ENCODE measurements at places on chromosomes 5 and 9.

DNA sequence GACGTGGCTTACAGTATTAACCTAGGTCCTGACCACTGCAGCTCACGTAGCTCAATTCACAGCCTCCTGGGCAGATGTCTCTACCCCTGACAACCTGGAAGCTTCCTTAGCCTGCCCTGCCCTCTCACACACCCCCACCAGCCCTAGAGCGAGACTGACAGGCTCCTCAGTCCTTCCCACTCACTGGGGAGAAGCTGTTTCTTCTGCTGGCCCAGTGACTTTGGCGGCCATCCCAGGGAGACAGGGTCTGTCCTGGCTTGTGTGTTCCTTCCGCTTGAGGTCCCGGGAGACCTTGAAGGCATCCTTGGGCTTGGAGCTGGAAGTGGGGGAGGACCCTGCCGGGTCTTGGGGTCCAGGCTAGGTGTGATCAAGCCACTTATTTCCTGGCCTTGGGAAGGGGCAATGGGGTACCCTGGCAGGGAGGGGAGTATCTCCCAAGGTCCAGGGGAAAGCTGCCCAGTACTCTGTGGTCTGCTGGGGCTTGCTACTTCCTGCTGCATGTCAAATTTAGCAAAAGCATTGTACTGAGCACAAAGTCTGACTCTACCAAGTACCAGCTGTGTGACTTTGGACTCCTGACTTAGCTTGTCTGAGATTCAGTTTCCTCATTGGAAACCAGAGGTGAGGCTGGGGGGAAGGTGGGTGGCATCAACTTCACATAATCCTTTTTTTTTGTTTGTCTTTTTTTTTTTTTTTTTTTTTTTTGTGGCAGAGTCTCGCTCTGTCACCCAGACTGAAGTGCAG is 1.9 kb downstream of the MIGA2 start:
- DNase-seq = no peak

DNA sequence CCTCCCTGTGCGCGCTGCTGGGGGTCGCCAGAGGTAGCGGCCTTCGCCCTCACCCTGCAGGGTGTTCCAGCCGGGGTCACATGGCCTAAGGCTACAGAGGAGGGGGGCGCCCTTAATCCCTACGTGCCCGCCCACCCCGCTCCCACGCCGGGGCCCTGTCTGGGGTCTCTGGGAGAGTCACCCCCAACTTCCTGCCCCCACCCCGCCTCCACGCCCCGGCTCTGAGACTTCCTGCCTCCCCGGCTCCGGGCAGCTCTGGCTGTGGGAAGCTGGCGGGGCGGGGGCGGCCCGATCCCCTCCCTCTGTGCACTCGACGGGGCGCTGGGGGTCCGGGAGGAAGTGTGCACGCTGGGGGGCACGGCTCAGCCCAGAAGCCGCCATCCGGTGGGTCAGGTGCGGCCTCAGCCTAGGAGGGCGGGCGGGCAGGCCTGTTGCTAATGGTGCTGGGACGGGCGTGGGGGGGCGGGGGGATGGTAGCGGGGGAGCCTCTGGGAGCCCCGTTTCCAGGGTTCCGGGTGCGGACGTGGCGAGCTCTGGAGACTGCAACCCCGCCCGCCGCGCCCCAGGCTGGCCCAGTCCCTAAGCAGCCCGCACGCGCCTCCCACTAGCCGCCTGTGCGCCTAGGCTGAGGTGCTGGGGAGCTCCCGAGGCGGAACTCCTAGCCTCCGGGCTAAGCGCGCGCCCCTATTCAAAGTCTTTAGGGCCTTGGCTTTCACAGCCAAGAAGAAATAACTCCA is 61.6 kb downstream of the CXXC5 start:
- peak; percentile 46 for DNase-seq

DNA sequence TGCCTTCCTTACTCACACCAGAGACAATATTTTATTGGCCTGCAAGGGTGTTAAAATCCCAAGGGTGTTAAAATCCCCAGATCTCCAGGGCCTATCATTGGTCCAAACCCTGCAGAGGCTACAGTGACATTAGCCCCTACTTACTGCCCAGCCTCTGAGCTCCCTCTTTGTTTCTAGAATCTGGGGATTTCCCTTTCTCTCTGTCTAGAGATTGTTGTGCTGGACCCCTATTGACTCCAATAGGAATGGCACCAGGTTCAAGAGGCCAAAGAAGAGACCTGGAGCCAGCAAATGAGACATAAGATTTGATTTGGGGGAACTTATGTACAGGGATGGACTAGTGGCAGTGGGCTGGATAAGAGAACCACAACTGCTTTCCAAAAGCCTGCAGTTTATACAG is 53.3 kb upstream of the ZBED3 start:
- DNase-seq = no peak

DNA sequence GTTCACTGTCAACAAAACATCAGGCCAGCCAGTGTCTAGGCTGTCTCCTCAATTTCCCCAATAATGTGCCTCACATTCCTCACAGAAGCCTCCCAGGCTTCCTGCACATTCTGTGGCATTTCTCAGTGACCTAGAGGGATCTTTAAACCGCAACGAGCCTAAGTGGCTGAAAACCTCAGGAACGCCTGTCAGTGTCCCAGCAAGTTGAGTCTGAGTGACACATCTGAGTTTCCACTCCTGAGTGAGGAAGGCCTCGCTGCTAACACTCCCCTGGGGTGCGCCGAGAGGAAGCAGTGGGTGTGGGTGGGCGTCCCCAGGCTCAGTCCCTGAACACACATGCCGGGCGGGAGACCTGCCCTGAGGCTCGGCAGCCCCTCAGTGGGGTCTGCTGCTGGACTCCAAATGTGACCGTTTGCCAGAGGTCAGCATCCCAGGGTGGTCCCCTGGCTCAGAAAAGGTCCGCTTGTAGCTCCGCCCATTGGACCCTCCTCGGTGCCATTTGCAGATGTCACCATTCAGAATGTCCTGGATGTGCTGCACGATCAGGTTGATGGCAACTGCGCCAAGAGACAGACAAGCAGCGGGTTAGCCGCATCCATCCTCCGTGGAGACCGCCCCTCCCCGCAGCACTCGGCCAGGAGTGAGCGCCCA is 6.3 kb downstream of the UCK1 start:
- DNase-seq = no peak

DNA sequence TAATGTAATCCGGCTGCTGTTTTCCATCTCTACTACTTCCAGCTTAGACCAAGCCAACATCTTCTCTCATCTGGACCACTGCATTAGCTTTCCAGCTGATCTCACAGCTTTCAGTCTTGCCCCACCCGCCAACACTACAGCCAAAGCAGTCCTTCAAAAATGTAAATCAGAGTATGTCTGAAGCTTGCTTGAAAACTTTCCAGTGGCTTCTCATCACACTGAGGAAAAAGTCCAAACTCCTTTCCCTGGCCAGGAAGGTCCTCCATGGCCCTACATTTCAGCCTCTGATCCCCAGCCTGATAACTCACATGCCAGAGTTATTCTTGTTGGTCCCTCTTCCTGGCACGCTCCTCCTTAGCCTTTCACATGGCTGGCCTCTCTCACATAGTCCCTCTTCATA is 38.5 kb downstream of the TTC1 start:
- DNase-seq = no peak

DNA sequence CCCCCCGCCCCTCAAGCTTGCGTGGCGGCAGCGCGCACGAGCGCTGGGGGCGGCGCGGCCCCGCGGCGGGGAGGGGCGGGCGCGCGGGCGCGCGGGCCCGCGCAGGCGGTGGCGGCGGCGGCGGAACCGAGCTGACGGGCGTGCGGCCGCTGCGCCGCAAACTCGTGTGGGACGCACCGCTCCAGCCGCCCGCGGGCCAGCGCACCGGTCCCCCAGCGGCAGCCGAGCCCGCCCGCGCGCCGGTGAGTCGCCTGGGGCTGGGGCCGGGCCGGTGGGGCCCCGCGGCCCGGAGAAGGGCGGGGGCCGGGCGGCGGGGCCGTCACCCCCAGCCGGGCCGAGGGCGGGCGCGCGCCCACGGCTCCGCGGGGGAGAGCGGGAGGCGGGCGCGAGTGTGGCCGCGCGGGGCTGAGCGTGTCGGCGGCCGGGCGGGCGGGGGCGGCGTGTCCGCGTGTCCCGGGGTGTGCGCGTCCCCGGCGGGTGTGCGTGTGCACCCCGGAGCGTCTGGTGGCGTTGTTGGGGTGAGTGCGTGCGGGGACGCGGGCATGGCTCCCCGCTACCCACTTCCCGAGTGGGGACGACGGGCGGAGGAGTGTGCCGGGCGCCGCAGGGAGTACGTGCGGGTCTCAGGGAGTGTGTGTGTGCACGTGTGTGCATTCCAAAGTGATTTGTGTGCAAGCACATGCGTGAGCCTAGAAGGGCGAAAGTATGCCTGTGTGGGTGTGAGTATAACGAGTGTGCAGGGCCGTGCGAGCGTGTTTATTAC is at the start of gene NEK6:
Gene NEK6, plus strand, starts transcription at position 106 of the 763 bp plus-strand sequence. CDS start 44,016 bp downstream, outside the sequence.
- no peak for DNase-seq

DNA sequence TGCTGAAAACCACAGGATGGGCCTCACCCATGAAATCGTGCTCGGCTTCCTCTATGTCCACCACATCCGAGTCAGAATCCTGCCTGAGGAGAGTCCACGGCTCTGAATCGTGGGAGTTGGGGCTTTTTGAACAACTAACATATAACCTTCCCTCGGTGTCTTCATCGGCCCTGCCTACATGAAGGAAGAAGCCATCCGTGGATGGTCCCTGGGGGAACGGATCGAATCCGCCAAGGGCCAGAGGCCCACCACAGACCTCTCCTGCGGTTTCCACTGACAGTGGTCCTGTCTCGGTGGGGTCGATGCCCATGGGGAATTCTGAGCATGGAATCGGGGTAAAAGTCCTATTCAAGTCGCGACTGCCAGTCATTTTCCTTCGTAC is 85.0 kb downstream of the CAMSAP1 start:
- no peak for DNase-seq

GRCh38 chr9:33414268-33414667 is 11.9 kb upstream of the AQP7 start:
- no peak for DNase-seq

DNA sequence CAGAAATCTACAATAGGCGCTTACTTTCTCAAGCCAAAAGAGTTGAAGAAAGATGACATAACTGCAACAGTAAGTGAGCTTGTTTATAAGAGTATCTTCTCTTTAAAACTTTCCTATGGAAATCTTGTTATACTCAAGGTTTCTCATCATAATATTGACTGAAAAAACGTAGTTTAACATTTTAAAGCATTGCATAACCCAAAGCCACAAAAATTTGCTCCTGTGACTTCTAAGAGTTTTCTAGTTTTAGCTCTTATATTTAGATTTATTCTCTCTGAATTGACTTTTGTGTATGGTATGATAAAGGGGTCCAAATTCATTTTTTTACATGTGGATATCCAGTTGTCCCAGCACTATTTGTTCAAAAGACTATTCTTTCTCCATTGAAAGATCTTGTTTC is 15.2 kb downstream of the WDR36 start:
- no peak for DNase-seq

- no peak for DNase-seq
Observed at GRCh38 chr5:93381057-93381456, 200.0 kb downstream of the NR2F1-AS1 start.

GRCh38 chr5:58582019-58582802 is 664 bp upstream of the RAB3C start:
- peak; percentile 66 for DNase-seq

GRCh38 chr5:123951582-123951977 is 439.6 kb downstream of the CSNK1G3 start:
- DNase-seq = no peak

GRCh38 chr9:6188466-6188865 is 27.1 kb upstream of the IL33 start:
- DNase-seq = no peak

DNA sequence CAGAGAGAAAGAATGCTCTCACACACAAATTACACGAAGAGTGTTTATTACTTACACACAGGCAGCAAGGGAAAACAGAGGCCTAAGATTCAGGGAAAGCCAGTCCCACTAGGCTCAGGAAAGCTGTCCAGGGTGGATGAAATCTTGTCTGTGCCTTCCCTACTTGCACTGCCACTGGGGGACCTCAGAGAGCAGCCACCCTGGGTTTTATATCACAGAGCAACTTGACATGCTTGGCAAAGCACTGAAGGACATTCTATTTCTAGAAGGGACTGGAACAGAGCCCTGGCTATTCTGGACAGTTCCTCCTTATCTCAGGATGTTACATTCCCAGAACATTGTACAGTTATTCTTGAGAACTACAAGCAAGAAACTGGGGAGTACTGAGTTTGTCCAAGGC is 7.5 kb upstream of the PRSS3 start:
- DNase-seq = no peak

GRCh38 chr9:76528642-76529190 is 69.7 kb downstream of the GCNT1 start:
- no peak for DNase-seq

DNA sequence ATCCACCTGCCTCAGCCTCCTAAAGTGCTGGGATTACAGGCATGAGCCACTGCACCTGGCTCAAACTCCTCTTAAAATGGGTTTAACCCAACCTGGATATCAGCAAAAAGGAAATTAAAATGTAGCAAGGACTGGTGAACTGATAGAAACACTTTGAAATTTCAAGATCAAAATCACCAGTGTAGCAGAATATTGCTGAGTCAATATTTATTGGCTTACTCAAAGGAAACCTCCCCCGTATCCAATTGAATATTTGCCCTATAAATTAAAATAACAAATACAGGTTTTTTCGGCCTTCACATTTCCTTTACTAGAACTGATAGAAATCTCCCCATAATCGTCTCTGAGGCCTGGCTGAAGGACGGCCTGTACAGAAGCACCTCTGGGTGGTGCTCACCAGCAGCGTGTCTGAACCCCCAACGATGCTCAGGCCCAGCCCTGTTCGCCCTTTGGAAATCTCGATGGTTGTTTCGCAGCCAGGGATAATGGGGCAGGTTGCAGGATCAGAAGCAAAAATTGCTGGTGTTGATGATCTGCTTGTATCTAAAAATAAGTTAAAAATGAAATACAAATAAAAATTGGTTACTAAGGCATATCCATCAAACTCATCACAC is 156.6 kb downstream of the MPDZ start:
- DNase-seq = no peak

- DNase-seq = no peak
Observed at GRCh38 chr5:154214371-154215106, 24.0 kb downstream of the GALNT10 start.

DNA sequence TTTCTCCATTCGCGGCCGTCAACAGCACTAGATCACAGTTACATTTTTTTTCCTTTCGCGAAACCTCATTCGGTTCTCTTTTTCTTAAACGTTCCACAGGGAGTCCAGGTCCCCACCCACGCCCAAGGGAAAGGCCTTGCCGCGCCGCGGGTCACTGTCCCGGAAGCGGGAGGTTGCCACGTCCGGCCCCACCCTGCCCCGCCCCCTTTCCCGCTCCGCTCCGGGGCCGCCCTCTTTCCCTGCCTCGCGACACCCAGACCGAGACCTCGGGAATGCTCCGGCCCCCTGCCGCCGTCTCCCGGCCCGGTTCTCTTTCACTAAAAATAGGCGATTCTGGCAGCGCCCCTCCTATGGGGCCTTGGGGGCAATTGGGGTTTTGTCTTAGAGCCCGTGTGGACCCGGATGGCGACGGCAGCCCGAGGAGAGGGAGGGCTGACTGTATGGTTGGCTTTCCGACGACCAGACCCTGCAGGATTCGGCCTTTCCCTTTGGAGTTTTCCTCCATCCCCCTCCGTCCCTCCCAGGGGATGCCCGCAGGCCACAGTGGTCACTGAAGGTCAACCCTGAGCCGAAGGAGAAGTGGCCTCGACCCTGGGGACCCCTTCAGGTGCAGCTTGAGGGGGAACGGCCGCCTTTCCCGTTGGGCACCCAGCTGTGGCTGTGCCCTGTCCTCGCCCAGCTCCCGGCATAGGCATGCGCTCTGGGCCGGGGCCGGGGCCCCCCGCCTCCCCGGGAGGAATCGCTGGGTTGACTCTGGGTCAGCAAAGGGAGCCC is 2.8 kb upstream of the RACK1 start:
- peak; percentile 93 for DNase-seq

Measured in glutamatergic neuron (in vitro differentiated cells).